SHP77 treated with DMSO at 0.1 percent for 48 hours (cell line): ENCODE measurements at places on chromosomes 3 and 15.

DNA sequence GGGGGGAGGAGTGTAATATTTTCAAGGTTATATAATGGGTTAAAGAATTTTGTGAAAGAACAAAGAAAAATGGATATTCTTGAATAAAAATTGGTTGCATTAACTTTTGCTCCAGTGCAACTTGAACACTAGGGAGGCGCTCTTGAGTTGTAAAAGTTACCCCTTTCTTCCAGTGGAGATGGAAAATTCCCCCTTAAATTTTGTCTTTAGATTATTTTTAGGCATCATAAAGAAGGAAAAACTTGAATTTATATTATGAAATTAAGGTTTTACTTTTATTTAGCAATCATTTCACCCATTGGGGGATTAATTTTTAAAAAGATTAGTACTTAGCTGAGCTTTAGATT lies 550 bp upstream of the CHD2 start:
- DNase-seq: no peak

- DNase-seq: no peak
Observed at GRCh38 chr15:68676926-68677325, 98.1 kb downstream of the CORO2B start.

DNA sequence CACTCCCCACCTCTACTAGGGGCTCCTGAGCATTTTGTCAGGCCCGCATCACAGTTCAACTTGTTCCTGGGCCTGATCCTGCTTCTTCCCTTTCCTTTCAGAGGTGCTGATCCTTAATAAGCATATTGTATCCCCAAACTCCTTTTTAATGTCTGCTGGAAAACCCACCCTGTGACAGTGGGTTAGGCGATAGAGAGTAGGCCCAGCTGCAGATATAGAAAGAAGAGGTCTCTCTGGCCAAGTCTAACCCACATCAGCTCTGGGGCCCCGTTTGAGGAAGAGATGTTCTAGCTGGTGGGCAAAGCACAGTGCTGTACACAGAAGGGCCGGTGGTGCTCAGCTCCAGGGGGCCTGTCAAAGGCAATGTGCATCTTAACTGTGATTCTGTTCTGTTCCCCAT lies 34.3 kb upstream of the ST6GAL1 start:
- no peak for DNase-seq

DNA sequence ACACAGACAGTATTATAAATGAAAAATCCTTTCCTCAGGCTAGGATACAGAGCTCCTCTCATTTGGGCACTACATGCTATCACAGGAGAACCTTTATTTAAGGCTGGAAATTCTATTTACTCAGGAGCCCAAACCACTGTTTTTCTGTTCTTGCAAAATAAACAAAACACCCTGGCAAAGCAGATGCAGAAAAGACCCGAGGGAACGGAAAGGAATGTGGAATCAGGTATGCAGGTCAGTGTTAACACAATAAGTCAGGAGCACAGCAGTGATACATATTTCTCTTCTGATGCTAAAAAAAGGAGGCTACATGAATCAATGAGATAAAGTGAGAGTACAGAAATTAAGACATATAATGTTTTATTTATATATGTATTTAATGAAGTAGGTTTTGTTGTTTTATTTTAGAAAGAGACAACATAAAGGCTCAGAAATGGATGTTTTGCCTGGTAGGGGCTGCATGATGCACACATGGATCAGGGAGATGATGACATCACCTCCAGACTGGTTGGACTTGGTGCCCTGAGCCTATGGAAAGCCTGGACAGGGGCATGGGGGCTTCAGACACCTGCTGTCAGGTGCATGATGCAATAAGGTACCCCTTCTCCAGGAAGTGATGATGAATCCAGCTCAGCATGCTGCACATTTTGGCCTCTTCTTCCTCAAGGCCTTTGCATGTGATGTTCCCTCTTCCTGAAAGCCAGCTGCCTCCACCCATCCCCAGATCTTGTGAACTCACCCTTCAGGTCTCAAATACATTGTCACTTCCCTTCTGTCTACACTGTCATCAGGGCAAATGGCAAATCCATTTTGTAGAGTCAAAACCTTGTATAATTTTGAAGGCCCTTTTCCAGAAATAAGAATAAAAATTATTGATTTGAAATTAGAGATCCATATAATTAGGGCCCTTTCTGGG lies 19.1 kb upstream of the RBP1 start:
- no peak for DNase-seq

DNA sequence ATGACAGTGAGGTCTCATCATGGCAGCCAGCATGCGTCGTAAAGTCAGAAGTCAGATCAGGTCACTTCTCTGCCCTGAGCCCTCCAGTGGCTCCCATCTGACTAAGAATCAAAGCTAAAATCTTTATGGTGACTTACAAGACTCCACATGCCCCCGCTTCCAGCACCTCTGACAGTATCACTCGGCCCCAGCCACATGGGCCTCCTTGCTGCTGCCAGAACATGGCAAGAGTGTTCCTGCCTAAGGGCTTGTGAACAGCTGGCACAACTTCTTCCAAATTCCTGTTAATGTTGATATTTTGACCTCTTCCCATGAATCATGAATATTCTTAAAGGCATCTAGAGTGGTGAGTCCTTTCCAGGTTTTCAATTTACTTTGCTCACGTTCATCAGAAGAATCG lies 20.5 kb downstream of the POLR2M start:
- no peak for DNase-seq

- DNase-seq: no peak
Observed at GRCh38 chr3:129461022-129461421, 21.0 kb downstream of the IFT122 start.

DNA sequence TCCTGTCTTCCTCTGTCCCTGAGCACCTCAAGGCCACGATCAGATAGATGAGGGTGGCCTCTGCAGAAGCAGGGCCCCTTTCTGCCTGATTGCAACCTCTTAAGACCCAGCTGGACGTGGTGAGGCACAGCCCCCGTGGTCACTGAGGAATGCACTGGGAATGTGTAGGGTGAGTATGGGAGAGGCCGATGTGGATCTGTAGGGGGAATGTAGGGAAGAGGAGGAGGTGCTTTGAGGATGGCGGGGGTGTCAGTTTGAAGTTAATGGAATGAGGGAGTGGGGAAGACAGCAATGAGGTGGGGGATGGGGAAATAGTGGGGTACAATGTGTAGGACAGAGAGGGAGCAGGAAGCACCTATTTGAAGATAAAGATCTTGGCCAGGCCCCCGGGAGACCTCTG lies 785 bp upstream of the IQCF5 start:
- no peak for DNase-seq

DNA sequence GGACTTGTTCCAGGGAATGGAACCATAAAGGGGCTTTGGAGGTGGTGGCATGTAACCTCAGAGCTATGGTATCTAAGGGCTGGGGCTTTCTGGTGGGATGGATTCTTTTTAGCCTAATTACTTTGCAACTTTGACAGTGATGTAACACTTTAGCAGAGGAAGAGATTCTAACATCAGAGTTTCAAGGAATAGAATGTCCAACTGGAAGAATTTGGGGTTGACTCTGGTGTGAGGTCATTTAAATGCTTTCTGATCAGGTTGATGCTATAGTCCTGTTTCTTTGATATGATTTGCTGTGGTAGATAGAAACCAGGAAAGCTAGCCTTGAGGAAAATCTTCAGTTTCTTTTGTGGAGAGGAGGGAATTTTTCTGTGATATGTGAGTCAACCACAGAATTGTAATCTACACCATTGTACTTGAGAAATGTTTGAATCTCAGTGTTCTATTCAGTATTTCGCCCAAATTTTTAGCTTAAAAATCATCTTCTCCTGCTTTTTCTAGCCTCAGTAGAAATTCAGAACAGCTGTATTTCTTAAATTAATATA lies 40.0 kb downstream of the ATP2C1 start:
- DNase-seq: no peak

- no peak for DNase-seq
Observed at GRCh38 chr15:41564960-41565502, 6.0 kb downstream of the TYRO3 start.

DNA sequence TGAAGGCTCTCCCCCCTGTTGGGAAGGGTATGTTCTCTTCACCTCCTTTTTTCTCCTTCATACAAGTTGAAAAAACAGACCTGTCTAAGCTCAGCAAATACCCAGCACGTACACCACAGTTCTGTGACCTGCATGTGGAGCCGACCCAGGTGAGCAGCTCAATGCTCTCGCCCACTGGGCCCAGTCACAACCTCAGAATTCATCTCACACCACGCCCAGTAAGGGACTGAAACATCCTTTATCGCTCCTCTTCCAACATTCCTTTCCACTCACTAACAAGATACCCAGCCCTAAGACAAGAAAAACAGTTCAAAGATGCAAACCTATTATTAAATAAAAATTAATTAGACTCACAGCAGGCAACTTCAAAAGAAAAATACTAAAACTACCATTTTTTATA lies 68.9 kb downstream of the FOXP1 start:
- DNase-seq: no peak

- DNase-seq: no peak
Observed at GRCh38 chr3:48142316-48142870, 45.8 kb downstream of the CDC25A start.
